LNCaP clone FGC (cell line): ENCODE measurements at places on chromosomes 5 and 9.

DNA sequence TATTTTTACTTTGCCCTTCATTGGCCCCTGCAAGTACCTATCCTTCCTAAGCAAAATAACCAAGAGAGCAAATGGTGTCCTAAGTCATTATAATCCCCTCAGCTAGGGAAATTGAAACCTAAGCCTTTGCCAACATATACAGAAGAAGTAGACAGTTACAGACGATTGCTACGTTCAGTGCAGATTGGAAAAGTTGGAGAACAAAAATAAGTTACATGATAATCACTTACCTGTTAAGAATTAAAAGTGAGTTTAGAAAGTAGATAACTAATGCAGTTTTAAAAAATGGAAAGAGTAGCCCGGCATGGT, 244.8 kb downstream of the MPDZ start:
- no peak for DNase-seq

- DNase-seq: no peak
Measured at GRCh38 chr9:121667214-121667613, 15.8 kb downstream of the DAB2IP start.

GRCh38 chr9:26413611-26414010, 479.0 kb downstream of the CAAP1 start:
- DNase-seq: no peak

GRCh38 chr5:123756318-123756665, 244.3 kb downstream of the CSNK1G3 start:
- peak; percentile 56 for DNase-seq

GRCh38 chr5:35810601-35811000, 46.1 kb upstream of the IL7R start:
- DNase-seq: no peak

- no peak for DNase-seq
Measured at GRCh38 chr9:111646417-111646816, 15.0 kb upstream of the GNG10 start.

DNA sequence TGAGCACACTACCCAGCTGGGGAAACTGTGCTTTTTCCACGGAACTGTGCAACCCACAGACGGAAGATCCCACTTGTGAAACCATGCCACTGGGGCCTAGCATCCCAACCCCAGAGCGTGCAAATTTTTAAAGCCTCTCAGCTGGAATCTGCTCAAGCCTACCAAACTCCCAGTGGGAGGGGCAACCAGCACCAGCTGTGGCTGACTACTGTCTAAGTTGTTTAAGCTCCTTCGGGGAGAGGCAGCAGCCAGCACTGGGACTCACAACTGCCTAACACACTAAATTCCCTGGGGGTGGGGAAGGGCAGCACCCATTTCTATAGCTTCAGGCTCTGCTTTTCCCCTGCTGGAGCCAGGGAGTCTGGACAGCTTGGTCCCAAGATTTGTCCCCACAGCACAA, 287.6 kb upstream of the MSX2 start:
- DNase-seq: no peak

- no peak for DNase-seq
Measured at GRCh38 chr5:168209244-168209995, 82.0 kb upstream of the WWC1 start.

DNA sequence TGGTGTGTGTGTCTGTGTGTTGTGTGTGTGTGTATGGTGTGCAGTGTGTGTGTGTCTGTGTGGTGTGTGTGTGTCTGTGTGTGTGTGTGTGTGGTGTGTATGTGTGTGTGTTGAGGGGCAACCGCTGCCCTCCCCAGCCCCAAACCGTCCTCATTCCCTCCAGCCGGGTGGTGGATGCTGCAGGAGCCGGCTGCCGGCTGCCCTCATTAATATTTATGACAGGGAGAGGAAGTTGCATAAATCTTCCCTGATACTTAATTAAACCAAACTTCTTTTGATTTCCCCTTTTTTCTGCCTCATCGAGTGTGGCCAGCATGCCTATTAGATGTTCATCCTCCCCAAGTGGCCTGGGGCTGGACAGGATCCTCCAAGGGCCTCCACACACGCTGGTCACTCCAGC, 121.4 kb upstream of the MVB12B start:
- DNase-seq: no peak

DNA sequence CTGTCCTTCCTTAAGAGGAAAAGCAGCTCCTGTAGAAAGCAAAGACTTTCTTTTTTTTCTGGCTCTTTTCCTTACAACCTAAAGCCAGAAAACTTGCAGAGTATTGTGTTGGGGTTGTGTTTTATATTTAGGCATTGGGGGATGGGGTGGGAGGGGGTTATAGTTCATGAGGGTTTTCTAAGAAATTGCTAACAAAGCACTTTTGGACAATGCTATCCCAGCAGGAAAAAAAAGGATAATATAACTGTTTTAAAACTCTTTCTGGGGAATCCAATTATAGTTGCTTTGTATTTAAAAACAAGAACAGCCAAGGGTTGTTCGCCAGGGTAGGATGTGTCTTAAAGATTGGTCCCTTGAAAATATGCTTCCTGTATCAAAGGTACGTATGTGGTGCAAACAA, 42.3 kb downstream of the NR4A3 start:
- no peak for DNase-seq

DNA sequence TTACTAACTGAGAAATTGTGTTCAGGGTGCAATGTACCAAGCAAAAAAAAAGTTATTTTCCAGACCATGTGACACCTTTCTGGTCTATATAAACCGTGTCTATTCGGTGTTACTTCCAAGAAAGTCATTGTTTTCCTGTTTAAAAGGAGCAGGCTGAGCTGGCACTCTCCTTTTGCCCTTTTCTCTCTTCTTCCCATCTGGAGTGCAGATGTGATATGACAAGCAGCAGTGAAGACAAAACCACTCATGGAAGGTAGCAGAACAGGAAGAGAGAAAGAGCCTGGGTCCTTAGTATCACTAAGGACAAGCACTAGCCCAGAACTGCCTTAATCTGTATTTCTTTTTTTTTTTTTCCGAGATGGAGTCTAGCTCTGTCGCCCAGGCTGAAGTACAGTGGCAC, 25.6 kb downstream of the LYRM7 start:
- DNase-seq: no peak

- DNase-seq: no peak
Measured at GRCh38 chr9:94031380-94031779, 52.9 kb upstream of the PTPDC1 start.

DNA sequence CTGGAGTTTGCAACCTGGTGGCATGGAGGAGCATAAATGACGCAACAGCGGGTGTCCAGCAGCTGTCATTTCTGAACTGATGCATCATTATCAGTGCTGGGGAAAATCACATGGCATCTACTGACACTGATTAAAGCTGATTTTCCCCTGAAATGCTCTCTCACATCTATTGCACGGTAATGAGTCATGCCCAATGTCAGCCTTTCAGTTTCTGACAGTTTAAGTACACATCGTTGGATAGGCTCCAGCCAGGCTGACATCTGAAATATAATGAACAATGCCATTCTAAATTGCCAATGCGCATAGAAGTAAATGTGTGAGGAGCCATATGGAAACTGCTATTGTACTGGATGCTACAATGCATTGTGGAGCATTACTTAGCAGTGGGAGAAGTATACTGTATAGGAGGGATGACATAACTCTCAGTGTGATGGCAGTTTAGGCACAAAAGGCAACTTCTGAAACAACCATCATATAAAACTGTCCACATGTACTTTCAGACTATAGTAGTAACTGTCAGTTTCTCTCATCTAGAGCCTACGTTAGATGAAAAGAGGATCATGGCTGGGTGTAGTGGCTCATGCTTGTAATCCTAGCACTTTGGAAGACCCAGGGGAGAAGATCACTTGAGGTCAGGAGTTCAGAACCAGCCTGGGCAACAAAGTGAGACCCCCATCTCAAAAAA, 389.3 kb upstream of the DMAC1 start:
- DNase-seq: no peak

DNA sequence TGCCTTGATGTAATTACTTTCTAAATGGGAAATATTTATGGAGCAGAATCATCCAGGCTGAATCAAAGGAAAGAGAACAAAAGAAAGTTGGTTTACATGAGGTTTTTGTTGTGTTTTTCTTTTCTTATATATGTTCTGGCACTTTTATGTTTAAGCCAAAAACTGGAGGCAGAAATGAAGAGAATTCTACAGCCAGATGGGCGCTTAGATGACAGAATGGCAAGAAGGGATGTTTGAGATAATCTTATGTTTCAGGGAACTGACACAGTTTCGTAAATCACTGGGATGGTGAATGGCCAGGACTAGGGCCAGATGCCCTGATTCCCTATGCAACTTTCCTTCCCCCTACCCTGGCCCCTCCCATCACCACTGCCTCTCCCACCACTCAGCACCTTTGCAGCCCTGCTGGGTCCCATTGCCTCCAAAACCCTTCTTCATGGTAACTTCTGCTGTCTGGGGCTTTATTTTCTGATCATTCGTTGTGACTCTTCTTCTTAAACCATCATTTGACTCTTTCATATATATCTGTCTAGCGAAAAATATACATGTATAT, 111.8 kb downstream of the EFNA5 start:
- DNase-seq: no peak

DNA sequence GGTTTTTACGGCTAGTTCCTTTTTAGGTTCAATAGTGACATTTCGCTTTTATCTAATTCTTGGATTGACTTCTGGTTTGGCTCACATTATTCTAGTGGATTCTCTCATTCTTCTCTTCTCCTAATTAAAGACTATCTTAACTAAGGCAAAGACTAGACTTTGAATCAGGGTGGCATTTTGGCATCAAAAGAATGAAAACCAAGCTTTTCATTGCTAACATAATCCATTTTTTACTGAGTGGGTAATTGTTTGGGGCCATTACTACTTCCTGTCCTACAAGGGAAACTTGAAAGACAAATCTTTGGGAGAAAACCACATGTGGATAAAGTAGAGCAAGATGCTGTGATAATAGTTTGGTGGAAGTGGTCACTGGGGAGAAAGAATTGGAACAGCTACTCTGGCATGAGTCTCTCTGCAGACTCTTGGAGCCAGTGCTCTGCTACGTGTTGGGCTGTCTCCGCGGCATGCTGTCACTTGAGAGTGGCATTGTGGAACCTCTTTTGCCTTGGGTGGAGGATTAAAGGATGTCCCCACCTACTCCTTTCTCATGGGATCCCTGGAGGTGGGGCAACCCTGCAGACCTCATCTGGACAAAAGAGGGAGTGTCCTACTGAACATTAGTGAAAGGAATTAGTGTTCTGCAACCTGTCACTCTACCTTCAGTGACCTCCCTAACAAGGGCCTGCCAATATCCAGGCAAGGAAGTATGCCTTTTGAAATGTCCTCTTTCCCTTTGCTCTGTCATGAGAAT, 280.4 kb downstream of the PSAT1 start:
- no peak for DNase-seq

GRCh38 chr5:153883854-153884611, 154.7 kb downstream of the FAM114A2 start:
- DNase-seq: no peak

GRCh38 chr9:72187121-72187695, 38.0 kb downstream of the GDA start:
- no peak for DNase-seq

DNA sequence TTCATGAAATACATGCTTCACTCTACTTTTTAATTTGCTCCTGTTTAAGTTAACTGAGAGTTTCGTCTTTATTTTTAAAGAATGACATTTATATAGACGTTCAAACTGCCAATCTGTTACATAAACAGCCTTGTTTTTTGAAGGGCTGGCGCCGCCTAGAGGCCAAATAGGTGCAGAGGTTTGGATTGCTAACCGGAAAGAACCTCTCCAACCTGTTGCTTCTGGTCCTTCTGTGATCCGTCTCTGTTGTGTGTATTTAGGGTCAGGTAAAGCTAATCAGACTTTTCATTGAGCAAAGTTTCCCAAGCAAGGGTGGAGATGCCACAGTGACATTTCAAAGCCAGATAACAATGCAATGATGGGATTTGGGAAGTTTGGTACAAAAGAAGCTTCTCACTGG, 39.5 kb upstream of the GLIS3 start:
- peak; percentile 90 for DNase-seq

GRCh38 chr5:83353231-83353630, 118.3 kb upstream of the VCAN start:
- no peak for DNase-seq

- no peak for DNase-seq
Measured at GRCh38 chr9:38286357-38286756, 106.1 kb upstream of the ALDH1B1 start.

DNA sequence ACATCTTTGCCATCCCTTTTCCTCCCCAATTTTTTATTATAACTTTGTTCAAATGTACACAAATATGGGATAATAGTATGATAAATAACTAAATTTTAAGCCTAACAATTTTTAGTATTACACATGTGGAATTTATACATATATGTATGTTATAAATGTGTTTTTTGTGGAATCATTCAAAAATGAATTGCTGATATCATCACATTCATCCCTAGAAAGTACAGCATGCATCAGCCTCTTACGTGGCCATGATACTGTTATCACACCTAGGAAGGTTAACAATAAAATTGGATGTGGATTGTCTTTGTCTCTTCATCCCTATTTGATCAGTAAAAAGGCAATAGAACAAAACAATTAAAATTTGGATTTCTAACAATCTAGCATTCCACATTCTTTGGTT, 73.7 kb upstream of the DAP start:
- DNase-seq: no peak

DNA sequence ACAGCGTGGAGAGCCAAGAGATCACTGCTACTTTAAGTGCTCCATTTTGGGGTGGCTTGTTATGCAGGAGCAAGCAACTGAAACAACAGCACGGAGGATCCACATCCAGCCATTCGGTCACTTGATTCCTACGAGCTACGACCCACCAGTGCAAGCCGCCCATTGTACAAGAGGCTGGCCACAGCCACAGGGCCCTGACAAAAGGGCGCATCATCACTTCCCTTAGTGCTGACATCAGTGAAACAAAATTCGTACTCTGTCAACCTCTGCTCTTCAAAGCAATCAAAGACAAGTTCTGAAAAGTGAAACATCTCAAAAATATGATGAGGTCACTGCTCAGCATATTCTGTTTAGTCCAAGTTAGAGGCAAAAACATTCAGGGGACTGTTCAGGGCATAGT, 168.4 kb downstream of the GADD45G start:
- no peak for DNase-seq

DNA sequence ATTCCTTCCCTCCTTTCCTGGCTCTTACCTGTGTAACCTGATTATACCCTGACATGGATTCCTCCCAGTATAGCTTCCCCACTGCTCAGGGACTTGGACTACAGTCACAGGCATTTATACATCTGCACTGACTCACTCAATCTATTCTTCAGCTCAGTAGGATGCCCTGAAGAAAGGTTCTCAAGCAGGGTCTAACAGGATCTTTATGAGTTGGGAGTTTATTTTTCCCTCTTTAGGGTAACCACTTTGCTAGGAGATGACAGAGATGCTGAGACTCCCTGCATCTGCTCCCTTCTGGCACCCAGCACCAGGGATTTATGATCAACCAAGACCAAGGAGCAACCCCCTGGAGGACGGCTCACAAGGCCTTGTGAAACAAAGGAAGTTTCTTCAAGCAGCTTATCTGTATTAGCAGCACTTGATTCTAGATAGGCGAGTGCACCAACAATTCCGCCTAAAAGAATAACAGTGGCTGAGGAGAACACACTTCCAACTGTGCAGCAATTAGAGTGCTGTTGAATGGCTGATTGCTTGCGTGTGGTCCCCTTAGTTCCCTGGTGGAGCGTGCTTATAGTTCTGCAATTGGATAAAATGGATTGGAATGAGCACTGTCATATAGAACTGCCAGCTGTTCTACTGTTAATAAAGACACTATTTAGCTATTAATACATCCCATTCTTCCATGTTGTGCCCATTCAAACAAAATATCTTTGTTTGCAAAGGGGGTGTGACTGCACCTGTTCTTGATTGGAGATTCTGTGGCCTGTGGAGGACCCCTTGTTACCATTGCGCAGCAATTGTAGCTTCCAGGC, 482.6 kb downstream of the ZNF608 start:
- DNase-seq: peak; percentile 63

- no peak for DNase-seq
Measured at GRCh38 chr5:179259731-179260323, 85.4 kb downstream of the ADAMTS2 start.
